ENCODE measurements at places on chromosomes 12 and 14. TPM values are rescaled to one million over a fixed set of nuclear protein-coding genes. Genes with fewer than 3 reads are reported as not detected.

- DNase-seq = peak; percentile 30
Observed at GRCh38 chr14:103281496-103282231, 52.4 kb upstream of the EIF5 start.

DNA sequence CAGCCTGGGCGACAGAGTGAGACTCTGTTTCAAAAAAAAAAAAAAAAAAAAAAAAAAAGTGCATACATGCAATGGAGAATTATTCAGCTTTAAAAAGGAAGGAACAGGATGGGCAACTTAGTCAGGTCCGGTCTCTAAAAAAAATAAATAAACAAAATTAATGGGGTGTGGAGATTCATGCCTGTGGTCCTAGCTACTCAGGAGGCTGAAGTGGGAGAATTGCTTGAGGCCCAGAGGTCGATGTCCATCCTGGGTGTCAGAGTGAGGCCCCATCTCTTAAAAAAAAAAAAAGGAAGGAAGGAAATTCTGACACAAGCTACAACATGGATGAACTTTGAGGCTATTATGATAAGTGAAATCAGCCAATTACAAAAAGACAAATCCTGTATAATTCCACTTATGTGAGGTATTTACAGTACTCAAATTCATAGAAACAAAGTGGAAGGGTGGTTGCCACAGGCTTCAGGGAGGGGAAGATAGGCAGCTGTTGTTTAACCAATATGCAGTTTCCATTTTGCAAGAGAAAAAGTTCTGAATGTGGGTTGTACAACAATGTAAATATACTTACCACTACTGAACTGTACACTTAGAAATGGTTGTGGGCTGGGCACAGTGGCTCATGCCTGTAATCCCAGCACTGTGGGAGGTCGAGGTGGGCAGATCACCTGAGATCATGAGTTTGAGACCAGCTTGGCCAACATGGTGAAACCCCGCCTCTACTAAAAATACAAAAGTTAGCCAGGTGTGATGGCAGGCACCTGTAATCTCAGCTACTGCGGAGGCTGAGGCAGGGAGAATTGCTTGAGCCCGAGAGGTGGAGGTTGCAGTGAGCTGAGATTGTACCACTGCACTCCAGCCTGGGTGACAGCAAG is 12.3 kb upstream of the APOF start:
- no peak for DNase-seq

DNA sequence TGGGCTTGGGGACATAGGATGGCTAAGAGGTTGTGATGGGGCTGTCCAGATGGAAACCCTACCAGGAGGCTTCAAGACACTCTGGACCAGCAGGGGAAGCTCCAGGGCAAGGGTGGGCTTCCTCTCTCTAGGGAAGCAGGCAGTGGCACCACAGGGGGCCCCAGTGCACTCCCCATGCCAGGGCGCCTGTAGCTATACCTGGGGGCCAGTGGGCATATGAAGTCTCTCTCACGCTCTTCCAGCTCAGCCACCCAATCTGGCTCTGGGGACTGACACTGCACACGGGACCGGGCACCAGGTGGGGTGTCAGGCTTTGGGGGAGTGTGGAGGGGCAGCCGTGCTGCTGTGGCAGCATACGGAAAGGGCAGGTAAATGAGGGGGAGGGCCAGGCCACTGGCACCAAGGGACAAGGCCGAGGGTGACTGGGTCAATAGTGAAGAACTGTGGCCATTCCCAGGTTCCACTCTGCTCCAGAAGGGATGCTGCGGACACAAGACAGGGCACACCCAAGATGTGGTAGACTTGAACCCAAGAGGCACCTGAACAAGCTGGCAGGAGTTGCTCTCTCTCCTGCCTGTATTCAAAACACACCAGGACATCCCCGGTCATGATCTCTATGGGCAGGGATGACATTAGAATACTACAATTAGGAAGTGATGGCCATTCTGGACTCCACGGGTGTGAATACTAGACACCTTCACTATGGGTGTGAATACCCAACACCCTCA is 27.5 kb downstream of the RFLNA start:
- no peak for DNase-seq

GRCh38 chr14:54653712-54654469 is 87.0 kb downstream of the SAMD4A start:
- DNase-seq = no peak

DNA sequence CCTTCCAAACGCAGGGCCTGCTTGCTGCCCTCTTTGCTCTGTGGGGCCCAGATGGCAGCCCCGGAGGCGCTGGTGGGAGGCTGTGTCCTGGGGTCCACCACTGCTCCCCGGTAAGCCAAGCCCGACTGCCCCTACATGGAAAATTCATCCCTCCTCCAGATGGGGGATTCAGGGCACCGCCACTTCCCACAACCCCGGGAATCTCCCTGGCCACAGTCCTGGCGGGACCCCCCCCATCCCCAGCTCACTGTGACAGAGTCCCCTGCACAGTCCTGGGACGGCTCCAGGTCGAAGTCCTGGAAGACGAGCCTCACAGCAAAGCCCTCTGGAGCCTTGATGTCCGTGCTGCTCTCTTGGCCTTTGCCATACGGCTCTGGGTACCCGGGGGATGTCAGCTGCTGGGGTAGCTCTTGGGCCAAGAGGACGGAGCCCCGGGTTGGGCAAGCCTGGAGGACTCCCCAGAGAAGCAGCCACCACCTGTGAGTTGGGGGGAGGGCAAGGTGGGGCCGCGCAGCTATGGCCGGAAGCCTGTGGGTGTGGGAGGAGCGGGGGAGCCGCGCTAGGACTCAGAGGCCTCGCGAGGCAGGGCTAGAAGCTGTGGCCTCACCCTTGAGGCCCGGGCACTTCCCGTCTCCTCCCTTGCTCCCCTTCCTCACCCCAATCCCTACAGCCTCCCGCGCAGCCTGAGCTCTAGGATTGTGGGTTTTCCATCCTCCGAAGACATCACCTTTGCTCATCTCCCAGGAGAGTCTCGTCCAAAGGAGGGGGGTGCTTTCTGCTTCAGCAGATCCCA is 815 bp downstream of the C1RL start:
- peak; percentile 80 for DNase-seq

DNA sequence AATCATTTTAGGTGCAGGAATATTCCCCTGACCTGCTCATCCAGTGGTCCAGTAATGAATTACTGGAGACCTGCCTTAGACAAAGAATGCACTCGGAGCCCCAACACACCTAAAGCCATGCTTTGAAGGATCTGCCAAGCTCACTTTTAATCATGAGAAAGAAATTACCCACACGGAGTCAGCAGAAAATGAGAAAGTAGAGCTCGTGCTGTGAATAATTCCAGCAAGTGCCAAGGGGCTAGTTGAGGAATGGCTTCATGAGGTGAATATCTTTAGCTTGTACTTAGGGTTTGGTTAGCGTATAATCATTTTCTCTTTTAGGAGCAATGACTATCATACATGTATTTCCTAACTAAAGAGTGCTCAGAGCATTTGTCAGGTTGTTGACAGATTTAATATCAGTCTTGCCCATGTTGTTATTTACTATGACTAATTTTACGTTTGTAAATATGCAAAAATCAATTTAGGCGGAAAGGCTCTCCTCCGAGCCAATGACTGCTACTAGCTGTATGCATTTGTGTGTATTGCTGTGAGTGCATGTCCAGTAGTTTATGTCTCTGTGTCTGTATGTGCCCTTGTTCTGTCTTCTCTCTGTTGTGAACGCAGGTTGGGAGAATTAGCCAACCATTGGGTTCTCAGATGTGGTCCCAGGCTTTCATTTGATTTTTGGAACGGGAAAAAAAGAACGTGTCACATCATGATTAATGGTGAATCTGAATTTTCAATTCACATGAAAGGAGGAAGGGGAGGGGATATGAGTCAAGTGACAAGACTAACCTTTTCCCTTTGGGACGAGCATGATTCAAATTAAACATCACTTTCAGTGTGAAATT is 98.4 kb downstream of the RMST start:
- no peak for DNase-seq

DNA sequence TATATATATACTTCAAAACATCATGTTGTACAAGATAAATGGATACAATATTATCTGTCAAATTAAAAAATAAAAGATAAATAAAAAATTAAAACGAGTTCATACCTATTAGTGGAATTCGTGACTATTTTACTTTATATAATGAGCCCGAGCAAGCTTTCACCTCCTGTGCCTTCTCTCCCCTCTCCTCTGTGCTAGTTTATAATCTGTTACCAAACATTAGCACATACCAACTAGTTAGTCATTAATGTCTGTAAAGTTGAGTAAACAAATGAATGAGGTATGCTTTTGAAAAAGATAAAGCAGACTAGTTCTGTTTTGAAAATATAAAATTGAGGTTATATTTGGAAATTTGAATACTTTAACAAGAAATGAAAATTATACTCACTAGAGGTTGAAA is 84.0 kb downstream of the LRRC9 start:
- DNase-seq = peak; percentile 31

DNA sequence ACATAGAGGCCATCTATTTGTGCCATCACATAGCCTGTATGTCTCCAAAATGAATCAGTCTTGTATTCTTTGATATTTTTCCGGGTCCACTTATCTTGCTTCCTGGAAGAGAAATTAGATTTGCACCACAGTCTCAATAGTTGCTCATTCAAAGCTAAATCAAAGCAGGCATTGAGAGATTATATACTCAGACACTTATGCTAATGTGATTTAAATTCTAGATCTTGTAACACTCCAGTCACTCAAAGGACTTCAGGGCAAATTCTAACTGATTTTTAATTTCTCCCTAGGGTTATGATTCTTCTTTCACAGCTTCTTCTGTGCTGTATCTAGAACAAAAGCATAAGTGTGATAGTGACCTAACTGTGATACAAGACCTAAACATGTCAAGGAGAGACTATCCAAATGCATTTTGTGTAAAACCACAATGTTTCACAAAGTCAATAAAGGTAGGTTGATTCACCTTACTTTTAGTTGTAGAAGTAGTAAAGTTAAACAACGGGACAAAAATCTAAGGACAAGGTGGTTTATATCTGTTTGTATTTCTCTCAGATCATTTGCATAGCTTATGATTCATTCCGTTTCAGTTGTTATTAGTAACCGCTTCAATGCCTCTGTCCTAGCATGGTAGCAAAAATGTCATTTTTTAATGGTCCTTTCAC is 26.8 kb downstream of the PLBD1 start:
- DNase-seq = no peak

- no peak for DNase-seq
Observed at GRCh38 chr12:85549640-85550039, 269.6 kb downstream of the ALX1 start.

GRCh38 chr12:53334822-53335221 is 1.3 kb downstream of the SP7 start:
- DNase-seq = no peak

The CAPZA3 gene
- total RNA-seq = not detected

The SVOP gene
- total RNA-seq = 0.03 TPM

The ASPG gene
- total RNA-seq = not detected

The PEX5 gene
- 34.8 TPM for total RNA-seq

The ADSS1 gene
- 8.3 TPM for total RNA-seq

The EIF2S3B gene
- 0.18 TPM for total RNA-seq

The TMTC3 gene
- 4.3 TPM for total RNA-seq

The GPR137C gene
- 0.65 TPM for total RNA-seq

Measured in HT-29 (cell line).